ENCODE measurements at places on chromosomes 6 and 20. TPM values are rescaled to one million over a fixed set of nuclear protein-coding genes. Genes with fewer than 3 reads are reported as not detected.

- no peak overlapping the region for H3K27ac ChIP-seq
- no peaks in the 10 kb centered on the region for H3K27me3 ChIP-seq
- H3K4me3 ChIP-seq, result no peak overlapping the region
- no peaks in the 10 kb centered on the region for H3K36me3 ChIP-seq
- peaks cover 12% of the 10 kb centered on the region for H3K4me1 ChIP-seq
- no peak for DNase-seq
These were observed 52.8 kb upstream of the AKIRIN2 start for GRCh38 chr6:87754828-87755227.

- no peak overlapping the region for H3K27ac ChIP-seq
- no peak overlapping the region for H3K4me3 ChIP-seq
These were observed 124.6 kb downstream of the EYA2 start for GRCh38 chr20:47019121-47019824.

DNA sequence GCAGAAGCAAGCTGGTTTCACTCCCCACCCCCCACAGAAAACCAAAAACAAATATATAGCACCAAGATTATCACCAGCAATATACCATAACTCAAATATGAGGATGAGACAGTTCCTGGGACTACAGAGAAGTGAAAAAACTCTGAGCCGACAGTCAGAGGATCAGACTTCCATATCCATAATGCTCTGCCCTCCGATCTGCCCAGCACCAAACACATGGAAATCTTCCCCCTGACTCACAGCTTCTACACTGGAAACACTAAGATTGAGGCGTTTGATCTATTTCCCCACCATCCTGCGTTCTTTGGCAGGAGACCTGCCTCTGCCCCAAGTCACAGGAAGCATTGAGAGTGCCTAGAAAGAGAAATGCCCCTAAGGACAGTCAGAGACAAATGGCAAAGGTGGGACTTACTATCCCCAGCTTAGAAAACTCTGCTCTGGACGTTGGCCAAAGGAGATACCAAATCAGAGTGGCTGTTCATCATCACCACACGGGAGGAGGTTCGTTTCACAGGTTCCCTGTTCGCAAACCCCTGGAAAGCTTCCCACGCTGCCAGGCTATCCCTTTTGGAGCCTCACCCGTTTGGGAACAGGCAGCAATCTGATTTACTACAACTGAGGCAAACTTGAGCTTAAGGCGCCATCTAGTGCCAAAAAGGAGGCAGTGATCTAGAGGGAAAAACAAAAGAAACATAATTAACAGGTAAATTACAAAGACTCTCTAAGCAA is 48.7 kb upstream of the SRSF6 start:
- H3K27ac ChIP-seq, result no peak overlapping the region
- no peaks in the 10 kb centered on the region for H3K27me3 ChIP-seq
- no peak overlapping the region for H3K4me3 ChIP-seq
- H3K36me3 ChIP-seq, result no peaks in the 10 kb centered on the region
- no peak for DNase-seq

GRCh38 chr6:81801489-81801888 is 49.0 kb upstream of the TENT5A start:
- H3K4me3 ChIP-seq, result no peak overlapping the region
- no peaks in the 10 kb centered on the region for H3K36me3 ChIP-seq
- H3K27me3 ChIP-seq, result no peaks in the 10 kb centered on the region
- no peaks in the 10 kb centered on the region for H3K4me1 ChIP-seq
- DNase-seq, result no peak

- no peaks in the 10 kb centered on the region for H3K36me3 ChIP-seq
- H3K4me3 ChIP-seq, result no peak overlapping the region
- DNase-seq, result no peak
- peaks cover 81% of the 10 kb centered on the region for H3K4me1 ChIP-seq
- no peaks in the 10 kb centered on the region for H3K27me3 ChIP-seq
These were observed 6.3 kb downstream of the YWHAB start for GRCh38 chr20:44891826-44892225.

- no peaks in the 10 kb centered on the region for H3K36me3 ChIP-seq
- no peaks in the 10 kb centered on the region for H3K4me1 ChIP-seq
- no peaks in the 10 kb centered on the region for H3K27me3 ChIP-seq
- no peak overlapping the region for H3K27ac ChIP-seq
- no peak overlapping the region for H3K4me3 ChIP-seq
These were observed 406.4 kb downstream of the QKI start for GRCh38 chr6:163820745-163821458.

DNA sequence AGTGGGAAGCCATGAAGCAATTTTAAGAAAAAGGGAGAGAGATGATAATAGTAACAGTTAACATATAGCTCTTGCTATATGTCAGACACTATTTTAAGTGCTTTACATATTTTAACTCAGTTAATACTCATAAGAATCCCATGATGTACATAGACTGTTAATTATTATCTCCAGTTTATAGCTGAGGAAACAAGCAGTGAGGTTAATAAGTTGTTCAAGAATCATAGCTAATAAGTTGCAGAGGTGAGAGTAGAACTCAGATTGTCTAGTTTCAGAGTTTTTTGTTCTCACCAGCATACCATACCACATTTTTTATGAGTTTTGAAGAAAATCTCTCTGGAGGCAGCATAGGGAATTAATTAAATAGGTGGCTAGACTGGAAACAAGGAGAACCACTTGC is 144.6 kb upstream of the MMS22L start:
- no peak overlapping the region for H3K27ac ChIP-seq
- no peaks in the 10 kb centered on the region for H3K4me1 ChIP-seq
- DNase-seq, result no peak

DNA sequence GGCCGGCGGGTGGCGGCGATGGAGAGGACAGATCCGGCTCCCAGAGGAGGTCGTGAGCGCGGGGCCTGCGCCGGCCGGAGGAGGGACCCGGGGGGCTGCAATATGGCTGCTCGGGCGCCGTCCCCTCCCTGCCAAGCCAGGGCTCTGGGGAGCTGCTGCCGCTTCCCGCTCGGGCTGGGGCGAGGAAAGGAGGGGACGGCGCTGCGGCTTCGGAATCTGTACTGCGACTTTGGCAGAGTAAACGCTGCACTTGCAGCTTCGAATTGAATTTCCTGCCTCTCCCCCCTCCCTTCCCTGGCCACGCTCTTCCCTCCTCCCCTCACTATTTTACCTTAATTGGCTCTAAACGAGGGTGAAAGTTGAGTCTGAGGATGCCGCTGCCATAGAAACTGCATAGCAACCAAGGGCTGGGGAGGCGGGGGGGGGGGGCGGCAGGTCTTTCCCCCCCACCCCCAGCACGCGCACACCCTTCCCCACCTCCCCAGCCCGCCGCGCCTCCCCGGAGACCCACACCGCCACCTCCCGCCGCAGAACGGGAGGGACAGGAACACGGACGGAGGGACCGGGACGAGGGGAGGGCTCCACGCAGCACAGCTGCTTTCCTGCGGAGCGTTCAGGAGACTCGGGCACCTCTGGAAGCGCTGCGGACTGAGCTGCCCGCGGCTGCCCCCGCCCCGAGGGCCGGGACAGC is 93.9 kb downstream of the RNASET2 start:
- H3K4me3 ChIP-seq, result peak overlapping the region; percentile 66
- H3K36me3 ChIP-seq, result no peaks in the 10 kb centered on the region
- peaks cover 16% of the 10 kb centered on the region for H3K4me1 ChIP-seq

MEP1A gene
- total RNA-seq, result not detected
